AG04450 (cell line): ENCODE measurements at places on chromosomes 7 and 10. TPM values are rescaled to one million over a fixed set of nuclear protein-coding genes. Genes with fewer than 3 reads are reported as not detected.

The PCLO gene
- 0.01 and 0.07 TPM in 2 replicates for polyA plus RNA-seq

The PNLIPRP3 gene
- not detected in 2 replicates for polyA plus RNA-seq

The SHH gene
- polyA plus RNA-seq = 0.01 TPM in 1 of 2 replicates, not detected in the other

The ATRNL1 gene
- 0.17 and 0.20 TPM in 2 replicates for polyA plus RNA-seq

The KCNH2 gene
- polyA plus RNA-seq = 1.3 and 2.0 TPM in 2 replicates

The PLXDC2 gene
- 8.9 and 10.4 TPM in 2 replicates for polyA plus RNA-seq

The TRIM56 gene
- 4.0 and 5.3 TPM in 2 replicates for polyA plus RNA-seq

The FAM13C gene
- polyA plus RNA-seq = 3.1 and 4.6 TPM in 2 replicates

The CYP2C19 gene
- not detected in 2 replicates for polyA plus RNA-seq

DNA sequence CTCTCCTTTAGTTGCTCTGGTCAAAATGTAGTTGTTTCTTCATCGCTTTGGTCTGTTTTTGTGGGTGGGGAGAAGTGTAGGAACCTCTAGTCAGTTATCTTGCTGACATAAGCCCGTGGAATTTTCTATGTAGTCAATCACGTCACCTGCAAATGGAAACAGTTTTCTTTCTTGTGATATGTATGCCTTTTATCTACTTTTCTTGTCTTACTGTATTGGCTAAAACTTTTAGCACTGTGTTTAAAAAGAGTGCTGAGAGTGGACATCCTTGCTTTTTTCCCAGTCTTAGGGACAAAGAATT lies 42.3 kb downstream of the AKR1E2 start:
- DNase-seq = no peak

DNA sequence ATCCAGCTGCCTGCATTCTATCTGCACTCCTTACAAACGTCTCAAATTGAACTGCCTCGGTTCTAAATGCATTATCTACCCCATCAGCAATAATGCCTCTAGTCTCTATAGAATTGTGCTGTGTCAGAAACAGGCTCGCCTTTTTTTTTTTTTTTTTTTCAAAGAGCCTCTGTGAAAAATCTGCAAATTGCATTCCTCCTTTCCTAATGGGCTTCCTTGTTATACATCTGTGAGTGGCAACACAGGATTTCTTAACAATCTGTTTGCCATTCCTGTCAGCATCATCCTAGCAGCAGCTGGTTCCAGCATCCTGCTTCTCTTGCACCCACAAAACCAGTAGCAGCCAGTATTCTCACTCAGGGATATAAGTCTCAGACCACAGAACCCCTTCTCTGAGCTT lies 413.5 kb upstream of the SEMA3D start:
- DNase-seq = no peak

- no peak for DNase-seq
Observed at GRCh38 chr7:106595922-106596321, 65.0 kb downstream of the CCDC71L start.

- DNase-seq = no peak
Observed at GRCh38 chr10:73591935-73592699, 975 bp upstream of the USP54 start.

DNA sequence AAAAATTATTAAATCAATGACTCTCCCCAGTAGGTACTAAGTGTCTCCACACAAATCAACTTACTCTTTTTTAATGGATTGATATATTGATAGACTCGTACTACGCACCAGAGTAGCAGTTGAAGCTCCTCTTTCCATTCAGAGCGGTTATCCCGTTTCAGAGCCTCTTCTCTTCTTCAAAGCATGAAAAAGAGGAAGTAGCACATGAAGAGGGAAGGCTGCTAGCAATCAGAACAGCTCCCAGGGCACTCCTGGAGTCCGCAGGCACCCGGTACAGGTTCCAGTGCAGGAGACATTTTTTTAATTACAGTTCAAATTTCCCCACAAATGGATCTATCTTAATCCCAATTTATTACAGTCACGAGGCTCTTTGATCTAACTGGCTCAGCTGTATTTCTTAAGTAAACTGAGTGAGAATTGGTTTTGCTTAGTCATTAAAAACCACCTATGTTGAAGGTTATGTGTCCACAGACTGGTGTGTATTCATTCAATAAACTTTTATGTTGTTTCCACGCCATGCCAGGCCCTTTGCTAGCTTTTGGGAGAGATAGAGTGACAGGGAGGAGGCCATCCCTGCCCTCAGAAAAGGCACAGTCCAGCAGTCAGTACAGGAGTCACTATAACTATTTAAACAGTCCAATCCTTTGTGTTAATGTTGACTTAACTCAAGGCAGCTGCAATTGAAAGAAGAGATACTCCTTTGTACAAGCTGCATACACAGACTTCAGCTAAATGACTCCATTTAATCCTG lies 32.1 kb upstream of the CALN1 start:
- DNase-seq = no peak

DNA sequence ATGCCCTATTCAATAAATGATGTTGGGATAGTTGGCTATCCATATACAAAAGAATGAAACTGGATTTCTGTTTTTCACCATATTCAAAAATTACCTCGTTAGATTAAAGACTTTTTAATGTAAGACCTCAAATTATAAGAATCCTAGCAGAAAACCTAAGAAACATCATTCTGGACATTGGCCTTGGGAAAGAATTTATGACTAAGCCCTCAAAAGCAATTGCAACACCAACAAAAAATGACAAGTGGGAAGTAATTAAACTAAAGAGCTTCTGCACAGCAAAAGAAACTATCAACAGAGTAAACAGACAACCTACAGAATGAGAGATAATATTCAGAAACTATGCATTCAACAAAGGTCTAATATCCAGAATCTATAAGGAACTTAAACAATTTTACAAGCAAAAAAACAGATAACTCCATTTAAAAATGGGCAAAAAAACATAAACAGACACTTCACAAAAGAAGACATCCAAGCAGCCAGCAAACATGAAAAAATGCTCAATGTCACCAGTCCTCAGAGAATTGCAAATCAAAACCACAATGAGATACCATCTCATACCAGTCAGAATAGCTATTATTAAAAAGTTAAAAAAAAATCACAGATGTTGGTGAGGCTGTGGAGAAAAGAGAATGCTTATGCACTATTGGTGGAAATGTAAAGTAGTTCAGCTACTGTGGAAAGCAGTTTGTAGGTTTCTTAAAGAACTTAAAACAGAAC lies 309.8 kb downstream of the AHR start:
- no peak for DNase-seq

DNA sequence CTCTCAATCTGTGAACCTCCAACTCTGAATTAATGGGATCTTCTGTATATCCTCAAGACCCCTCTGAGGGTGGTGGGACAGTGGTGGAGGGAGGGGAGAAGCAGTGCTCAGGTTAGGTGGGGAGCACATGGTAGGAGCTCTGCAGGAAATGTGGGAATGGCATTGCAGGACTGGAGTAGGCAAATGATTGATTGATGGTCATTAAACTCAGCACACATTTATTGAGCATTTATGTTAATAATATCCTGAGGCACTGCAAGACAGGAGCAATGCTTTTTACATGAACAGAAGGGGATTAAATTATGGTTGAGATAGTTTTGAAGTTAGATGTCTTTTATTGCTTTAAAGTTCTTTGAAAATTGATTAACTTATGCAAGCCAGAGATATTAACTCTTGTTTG lies 14.1 kb downstream of the BMPER start:
- no peak for DNase-seq

GRCh38 chr7:1742555-1743303 lies 72.7 kb downstream of the ELFN1 start:
- no peak for DNase-seq
